CD4-positive, alpha-beta T cell treated with Interleukin-6 at 100 ng/mL for 8 hours (primary cell): ENCODE measurements at places on chromosomes 1 and 21.
A peak's percentile ranks its signal among the peaks of the same experiment; 100 is the strongest.

DNA sequence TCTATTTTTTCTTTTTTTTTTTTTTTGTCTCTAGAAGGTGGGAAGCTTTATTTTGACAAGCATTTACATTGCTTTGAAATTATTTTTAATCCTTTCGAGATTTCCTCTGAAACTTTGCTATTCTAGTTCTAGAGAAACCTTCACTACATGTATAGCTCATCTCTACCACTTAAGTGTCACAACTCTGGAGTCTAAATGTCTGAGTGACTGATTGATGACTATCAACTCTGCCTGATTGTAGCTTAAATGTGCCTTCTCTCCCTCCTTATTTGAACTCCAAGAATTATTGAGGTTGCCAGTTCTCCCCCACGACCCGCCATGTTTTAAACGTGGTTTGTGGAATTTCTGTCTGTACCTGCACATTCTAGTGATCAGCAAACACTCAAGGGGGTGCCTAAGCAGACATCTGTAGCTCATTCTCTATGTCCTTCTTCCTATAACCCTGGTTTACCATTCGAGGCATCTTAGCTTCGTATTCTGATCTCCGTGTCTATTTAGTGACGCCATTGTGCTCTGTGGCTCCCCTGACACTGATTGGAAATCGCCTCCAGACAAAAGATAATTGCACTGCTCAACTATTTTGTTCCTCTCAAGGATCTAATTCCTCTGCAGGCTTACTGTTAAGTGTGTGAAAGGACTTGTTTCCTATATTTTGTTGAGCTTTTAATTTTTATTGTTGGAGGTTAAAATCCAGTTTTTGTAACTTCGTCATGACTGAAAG, 1570.6 kb downstream of the BRINP3 start:
- no peak for DNase-seq

GRCh38 chr1:33443080-33443704, 12.3 kb upstream of the PHC2 start:
- no peak for DNase-seq

- DNase-seq = no peak
Observed at GRCh38 chr1:162023181-162023546, 505 bp downstream of the OLFML2B start.

GRCh38 chr1:65471213-65471833, 50.9 kb downstream of the LEPR start:
- no peak for DNase-seq

DNA sequence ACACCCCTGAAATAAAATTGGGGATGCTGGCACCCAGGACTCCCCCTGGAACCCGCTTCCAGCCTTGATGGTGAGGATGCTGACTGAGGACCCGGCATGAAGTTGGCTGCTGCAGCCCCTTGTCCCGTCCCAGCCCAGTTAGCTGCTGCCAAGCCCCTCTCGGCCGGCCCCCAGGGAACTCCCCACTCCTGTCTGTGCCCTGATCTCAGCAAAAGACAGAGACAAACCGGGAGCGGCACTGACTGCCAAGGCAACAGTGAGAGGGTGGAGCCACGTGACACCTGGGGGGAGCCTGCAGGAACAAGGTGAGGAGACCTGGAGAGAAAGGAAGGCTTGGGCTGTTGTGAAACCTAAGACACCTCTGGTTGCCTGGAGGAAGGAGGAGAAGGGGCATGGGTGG, 24.7 kb downstream of the CASZ1 start:
- no peak for DNase-seq

GRCh38 chr1:36763771-36764170, 270.5 kb downstream of the GRIK3 start:
- no peak for DNase-seq

DNA sequence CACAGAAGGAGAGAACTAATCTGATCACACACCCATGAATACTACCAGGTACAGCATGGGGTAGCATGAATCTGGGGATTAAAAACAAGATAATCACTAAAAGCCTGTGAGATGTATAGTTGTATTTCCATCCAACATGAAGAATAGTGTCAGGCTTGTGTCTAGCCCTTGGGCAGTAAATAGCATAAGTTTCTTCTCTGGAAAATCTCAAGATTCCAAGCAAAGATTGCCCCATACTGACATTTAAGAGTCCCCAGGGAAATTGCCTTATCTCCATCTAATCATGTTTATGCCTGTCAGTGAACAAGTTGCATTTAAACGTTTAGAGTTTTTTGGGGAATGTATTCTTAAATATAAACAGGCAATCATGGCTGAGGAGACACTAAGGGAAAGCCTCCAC, 109.2 kb upstream of the SERTAD4 start:
- DNase-seq = no peak

- DNase-seq = no peak
Observed at GRCh38 chr1:24575905-24576587, 20.2 kb downstream of the NCMAP start.

- no peak for DNase-seq
Observed at GRCh38 chr1:230215031-230215430, 148.0 kb downstream of the GALNT2 start.

- no peak for DNase-seq
Observed at GRCh38 chr1:216554934-216555333, 131.7 kb upstream of the USH2A start.

- DNase-seq = peak; percentile 40
Observed at GRCh38 chr1:234154320-234155251, 218.7 kb upstream of the COA6 start.

DNA sequence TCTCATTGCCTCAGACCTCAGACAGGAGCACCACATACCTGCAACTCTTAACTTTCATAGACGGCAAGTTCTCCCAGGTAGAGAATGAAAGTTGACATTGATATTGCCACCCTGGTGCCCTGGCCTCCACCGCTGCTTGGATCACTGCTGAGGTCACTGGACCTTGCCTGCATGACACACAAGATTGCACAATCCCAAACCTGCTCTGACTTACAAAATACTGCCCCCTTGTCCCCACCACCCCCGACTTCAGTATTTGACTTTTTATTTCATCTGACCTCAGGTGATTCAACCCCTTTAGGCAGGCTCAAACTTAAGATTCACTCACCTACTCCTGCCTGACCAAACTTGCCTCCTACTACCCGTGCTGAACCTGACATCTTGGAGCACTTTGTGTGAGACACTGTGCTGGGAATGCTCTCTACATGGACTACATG, 43.1 kb upstream of the S1PR1 start:
- no peak for DNase-seq

GRCh38 chr1:236548452-236548851, 24.7 kb downstream of the LGALS8 start:
- no peak for DNase-seq

DNA sequence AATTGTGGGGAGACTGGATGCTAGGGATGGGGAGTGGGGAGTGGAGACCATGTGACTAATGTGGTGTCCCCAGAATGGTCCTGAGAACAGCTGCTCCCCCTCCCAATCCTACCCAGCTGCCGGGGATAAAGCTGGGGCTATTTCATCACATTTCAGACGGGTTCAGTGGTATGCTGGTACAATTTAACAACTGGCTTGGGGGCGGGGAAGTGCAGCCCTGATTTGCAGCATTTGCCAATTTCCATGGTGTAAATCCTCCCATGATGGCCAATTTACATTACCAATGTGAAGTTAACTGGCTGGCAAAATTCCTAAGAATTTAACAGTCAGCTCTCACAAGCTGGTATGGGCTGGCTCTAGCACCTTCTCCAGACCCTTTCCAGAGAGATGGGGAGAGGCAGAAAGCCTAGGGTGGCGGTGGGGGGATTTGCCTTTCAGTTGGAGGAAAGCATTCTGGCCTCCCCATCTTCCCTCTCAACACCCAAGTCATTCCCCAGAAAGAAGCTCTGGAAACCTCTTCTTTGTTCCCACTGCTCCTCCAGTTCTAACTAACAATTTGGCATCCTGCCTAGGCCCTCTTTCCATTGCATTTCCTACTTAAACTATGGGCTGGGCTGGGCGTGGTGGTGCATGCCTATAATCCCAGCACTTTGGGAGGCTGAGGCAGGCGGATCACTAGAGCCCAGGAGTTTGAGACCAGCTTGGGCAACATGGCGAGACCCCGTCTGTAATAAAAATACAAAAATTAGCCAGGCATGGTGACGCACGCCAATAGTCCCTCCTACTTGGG, 11.3 kb upstream of the ADGRB2 start:
- DNase-seq = no peak

DNA sequence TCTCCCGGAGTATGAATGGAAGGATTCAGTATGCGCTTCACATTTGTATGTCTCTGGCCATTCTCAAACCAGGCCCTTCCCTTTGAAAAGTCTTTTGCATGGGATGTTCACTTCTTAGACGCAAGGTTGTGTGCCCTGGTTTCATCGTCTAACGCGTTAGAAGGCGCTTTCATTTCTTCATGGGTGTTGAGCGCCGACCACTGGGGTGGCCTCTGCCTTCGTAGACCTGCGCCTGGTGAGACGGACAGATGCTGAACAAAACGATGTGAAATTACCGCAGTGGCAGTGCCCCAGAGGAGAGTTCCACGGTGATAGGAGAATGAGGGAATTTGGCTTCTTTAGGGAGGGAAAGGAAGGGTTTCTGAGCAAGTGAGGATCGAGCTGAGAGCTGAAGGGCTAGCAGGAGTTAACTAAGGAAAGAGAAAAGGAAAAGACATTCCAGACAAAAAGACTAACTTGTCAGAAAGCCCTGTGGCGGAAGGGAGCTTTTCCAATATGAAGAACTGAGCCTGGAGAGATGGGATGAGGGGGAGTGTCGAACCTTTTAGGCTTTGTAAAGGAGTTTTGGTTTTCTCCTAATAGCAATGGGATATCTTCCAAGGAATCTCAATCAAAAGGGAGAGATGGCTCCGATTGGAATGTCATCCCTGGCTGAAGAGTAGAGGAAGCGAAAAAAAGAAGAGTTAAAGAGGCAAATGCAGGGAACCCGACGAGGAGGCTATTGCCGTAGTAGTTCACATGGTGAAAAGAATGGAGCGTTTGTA, 951 bp downstream of the GGPS1 start:
- DNase-seq = peak; percentile 48

GRCh38 chr1:29201595-29202051, 19.9 kb upstream of the SRSF4 start:
- DNase-seq = no peak

DNA sequence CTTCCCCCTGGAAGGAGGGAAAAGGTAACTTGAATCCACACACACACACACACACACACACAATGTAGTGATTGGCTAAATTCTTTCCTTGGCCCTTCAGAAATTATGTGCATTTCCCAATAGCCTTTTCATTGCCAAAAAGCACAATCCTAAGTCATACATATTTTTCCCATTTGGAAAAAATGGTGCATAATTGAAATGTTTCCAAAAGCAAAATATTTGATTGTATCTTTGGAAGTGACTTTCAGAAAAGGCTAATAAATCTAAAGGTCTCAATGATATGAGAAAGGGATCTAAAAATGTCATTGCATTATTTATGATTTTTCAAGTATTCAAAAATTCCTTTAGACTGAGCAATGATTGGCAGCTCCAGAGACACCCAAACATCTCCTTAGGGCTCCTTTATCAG, 43.5 kb upstream of the NEK7 start:
- no peak for DNase-seq

- no peak for DNase-seq
Observed at GRCh38 chr1:119279456-119280381, 88.9 kb upstream of the HAO2 start.

- no peak for DNase-seq
Observed at GRCh38 chr1:115531631-115532264, 110.0 kb upstream of the VANGL1 start.

- no peak for DNase-seq
Observed at GRCh38 chr1:65509912-65510680, 89.6 kb downstream of the LEPR start.

DNA sequence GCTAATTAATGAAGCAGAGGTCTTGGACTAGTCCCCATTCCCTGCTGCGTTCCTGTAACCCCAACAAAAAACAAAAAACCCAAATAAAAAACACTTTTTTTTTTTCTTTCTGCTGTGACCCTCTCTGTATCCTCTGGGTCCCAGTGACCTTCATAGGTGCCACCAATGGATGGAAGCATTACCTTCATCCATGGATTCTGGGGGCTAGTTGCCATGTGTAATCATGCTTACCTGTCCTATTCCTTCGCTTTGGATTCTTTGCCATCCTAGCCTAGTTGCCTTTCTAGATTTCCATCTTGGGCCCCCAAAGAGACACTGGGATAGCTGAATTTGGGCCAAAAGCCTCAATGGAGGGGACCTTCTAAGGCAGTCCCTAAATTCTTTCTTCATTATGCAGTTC, 1208.7 kb downstream of the BRINP3 start:
- DNase-seq = no peak

DNA sequence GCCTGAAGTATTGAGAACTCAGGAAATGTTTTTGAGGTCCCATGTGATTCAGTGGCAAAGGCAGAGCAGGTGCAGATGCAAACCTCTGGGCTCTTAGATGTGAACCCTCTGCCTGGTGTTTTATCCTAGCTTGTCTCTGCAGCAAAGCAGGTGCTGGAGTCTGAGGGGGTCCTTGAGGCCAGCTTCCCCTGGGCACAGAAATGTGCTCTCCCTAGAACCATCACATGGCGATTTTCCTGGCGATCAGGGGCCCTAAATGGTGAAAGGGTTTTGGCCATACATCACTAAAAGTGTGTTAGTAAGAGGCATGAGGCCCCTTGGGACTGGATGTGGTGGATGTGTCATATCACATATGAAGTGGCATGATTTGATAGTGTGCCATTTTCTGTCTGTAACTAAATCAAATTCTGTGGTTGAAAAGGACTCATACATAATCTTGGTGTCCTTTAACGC, 144.8 kb downstream of the ST6GALNAC3 start:
- DNase-seq = no peak

DNA sequence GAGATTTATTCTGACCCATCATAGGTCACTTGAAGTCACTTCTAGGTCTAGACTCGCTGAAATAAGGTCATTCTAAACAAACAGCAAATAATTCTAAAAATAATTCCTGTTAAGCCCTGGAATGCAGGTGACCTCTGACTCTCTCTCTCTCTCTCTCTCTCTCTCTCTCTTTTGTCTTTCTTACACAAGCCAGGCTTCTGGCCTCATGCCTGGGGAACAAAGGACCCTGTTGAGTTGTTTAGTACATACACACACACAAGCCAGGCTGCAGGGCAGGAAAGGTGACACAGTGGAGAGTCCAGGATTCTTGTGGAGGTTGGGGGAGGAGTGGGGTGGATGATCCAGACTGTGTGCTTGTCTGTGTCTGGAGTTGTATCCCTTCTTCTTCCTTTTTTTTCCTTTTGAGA, 4.0 kb upstream of the MEX3A start:
- no peak for DNase-seq
